ENCODE measurements at places on chromosomes 5 and 9. TPM values are rescaled to one million over a fixed set of nuclear protein-coding genes. Genes with fewer than 3 reads are reported as not detected.

- no peak for DNase-seq
These were observed 30.7 kb downstream of the MSX2 start for GRCh38 chr5:174755106-174755505.

DNA sequence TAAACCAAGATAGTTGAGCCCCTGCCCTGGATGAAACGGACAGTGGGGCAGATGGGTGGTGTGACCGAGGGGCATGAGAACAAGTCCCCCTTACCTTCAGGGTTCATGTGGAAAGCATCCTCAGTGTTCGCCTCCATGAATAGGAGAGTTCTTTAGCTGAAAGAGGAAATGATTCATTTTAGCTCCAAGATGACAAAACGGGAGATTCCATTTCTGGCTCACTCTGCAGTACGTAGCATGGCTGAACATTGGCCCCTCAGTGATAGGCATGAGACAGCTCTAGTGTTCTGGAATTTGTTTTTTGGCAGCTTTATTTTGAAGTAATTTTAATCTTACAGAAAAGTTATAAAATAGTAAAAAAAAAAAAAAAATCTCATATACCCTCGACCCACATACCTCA lies 70.2 kb upstream of the AGXT2 start:
- DNase-seq = no peak

DNA sequence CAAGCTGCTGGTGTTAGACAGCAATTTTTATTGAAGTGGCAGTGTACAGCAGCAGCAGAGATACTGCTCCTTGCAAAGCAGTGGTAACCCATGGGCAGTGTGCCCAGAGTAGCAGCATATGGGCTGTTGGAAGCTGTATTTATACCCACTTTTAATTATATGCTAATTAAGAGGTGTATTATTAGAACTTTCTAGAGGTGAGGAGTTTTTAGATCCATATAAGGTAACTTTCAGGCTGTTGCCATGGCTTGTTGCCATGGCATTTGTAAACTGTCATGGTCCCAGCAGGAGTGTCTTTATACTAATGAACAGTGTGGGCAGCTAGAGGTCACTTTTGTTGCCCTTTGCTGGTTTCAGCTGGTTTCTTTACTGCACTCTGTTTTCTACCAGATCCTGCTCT lies 3.7 kb upstream of the PJA2 start:
- DNase-seq = no peak

GRCh38 chr5:76439929-76440328 lies 36.8 kb downstream of the IQGAP2 start:
- no peak for DNase-seq

DNA sequence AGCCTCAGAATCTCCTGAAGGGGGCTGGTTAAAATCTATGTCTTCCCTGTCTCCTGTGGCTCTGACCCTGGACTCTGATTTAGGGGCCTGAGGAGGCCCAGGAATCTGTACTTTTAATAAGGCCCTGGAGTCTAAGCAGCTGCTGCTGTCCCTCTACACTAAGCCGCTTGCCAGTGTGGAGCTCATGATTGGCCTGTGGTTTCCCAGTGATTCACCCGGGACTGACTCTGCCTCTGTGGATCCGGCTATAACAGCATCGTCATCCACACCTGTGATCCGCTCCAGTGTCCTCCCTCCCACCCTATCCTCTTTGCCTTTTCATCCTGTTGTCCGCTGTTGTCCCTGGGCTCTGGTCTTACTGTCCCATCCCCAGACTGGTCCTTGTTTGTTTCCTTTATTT lies 3.7 kb downstream of the SLC31A2 start:
- no peak for DNase-seq

DNA sequence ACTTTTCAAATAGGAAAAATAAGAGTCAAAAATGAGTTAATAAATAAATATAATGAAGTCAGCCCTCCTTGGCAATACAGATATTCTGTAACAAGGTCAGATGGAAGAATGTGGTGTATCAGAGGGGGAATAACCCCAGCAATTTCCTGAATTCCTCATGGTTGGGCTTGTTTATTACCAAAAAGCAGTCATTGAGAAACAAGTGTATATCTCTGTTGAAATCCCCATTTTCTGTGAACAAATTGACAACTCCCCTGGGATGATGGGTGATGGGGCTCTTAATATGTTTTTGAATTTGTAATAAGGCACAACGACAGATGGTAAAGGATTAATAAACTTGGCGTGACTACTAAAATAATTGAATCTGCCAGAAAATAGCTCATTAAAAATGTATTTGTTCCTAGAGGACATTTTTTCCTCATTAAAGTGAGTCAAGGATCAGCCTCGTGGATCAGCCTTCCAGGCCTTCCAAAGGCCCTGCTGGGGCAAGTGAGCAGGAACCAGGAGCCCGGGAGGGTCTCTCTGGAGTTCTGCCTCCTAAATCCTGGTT lies 34.2 kb downstream of the THBS4 start:
- no peak for DNase-seq

DNA sequence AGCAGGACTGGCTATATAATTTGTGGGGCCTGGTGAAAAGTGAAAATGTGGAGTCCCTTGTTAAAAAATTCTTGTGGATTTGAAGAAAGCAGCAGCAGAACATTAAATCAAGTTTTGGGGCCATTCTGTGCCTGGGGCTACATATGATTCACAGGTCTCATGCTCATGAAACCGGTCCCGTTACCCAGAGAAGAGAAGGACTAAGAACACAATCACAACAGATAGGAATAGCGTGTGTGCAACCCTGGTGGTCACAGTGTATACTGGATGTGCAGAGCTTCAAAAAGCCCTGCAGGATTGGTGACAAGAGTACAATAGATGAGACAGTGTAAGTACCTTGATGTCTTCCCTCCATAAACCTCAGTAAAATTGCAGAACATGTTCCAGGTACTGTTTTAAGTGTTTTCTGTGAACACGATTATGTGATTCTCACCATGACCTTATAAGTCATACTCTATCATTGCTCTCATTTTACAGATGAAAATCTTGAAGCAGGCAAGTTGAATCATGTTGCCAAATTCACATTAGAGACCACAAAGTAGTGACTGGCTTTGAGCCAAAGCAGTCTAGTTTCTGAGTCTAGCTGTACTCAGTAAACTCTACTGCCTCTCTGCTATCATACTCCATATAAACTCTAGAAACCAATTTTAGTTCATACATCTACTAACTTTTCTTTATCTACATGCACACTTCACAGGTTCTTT lies 636.5 kb downstream of the TAF11L14 start:
- DNase-seq = no peak

- no peak for DNase-seq
These were observed 235.1 kb downstream of the GADD45G start for GRCh38 chr9:89839952-89840351.

DNA sequence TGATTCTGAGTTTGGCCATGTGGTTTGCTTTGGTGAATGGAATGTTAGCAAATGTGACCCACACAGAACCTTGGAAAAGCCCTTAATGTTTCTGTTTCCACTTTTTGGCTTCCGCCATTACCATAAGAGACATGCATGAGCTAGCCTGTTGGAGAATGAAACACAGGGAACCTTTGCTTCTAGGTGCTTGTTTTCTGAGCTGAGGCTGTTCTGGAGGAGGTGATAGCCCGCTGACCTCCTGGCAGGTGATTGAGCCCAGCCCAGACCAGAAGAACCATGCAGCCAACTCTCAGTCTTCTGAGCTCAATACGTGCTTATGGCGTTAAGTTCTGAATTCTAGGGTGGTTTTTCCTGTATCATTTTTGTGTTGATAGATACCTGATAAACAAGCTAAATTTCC lies 148.6 kb upstream of the KLF9 start:
- DNase-seq = no peak

DNA sequence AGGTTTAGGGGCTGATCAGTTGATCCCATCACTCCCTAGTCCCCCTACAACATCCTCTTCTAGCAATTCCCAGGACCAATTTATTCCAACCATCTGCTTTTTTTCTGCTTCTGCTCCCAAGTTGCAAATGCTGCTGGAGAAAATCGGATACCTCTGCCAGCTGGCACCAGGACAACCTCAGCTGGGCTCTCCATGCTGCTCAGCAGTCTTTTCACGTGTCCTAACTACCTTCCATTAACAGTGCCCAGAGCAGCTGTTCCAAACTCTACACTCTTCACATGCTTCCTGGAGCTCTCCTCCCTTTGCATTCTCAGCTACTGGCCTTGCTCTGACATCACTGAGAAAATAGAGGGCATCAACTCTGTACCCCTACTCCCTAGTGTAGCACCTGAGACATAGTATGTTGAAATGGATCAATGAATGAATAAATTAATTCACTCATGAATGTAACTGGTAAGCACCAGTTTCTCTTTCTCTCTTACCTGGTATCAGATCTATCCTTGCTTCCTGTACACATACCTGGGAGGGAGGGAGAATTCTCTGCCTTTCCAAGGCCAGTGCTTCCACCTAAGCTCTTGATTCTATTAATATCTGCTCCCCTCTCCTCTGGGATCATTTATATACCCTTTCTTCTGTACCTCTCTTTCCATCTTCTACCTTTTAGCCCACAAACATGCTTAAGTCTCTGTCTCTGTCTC lies 191.0 kb downstream of the RAB3C start:
- DNase-seq = peak; percentile 31

Gene SHLD3
- 4.7 TPM for total RNA-seq

DNA sequence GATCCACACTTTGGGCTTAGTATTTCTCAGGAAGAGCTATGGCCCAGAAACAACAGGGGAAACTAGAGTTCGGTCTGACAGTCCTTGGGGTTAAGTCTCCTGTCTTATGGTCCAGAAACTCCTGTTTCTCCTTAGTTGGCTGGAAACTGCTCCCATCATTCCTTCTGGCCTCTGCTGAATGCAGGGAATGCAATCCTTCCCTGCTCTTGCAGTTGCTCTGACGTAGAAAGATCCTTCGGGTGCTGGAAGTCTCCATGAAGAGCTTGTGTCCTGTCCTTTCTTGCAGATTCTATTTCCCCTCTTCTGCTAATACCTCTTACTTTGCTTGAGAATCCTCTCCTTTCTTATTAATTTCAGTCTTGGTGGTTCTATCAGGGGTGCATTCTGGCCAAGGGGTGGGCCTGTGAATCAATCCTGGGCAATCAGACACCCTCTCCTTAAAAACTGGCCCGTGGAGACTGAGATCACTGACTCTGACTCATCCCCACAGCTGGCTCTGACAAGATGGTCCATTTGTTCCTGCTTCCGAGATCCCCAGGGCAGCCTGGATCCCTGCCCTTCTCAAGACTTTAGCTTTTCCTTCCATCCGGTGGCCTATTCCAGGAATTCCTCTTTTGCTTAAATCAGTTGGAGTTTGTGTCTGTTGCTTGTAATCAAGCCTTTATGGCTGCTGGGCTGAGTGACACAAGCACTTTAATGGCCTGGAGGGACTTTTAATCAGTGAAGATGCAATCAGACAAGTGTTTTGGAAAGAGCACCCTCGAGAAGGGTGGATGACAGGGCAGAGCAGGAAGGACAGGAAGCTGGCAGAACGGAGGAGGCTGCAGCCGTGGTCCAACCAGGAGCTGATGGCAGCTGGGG lies 23.7 kb downstream of the PTGS1 start:
- DNase-seq = no peak

Gene FCN1
- total RNA-seq = not detected

DNA sequence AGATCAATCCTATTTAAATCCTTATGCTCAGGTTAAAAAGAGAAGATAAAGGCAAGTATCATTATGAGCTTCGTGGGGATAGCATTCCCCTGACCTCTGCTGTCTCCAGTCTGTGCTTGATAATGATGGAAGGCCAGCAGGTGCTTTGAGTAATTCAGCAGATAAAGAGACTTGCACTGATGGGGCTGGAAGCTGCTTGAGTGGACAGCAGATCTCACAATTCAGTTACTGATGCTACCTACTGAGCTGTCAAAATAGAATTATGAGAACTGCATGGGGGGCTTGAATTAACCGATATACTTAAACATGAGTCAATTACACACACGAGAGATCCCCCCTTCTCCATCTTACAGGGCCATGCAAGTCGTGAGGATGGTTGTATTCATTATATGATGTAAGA lies 107.7 kb upstream of the GPR151 start:
- DNase-seq = no peak

Gene MLANA
- not detected for total RNA-seq

DNA sequence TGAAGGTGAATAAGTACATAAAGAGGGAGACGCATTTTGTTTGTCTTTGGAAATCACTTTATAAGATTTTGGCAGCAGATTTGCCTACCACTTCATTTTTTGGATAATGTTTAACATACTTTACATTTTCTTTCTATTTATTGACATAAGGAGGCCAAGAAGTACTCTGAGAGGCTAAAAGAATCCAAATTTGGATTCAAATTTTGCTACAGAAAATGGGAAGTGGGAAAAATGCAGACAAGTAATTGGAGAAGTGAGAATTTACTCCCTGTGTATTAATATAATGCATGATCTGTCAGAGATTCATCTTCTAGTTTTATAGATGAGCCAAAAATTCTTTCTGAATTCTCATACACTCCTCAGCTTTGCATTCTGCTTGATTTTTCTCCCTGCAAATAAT lies 411.2 kb upstream of the CTNND2 start:
- DNase-seq = no peak

Gene C5orf58
- not detected for total RNA-seq

GRCh38 chr5:66881480-66882161 lies 285.4 kb downstream of the MAST4 start:
- DNase-seq = no peak

DNA sequence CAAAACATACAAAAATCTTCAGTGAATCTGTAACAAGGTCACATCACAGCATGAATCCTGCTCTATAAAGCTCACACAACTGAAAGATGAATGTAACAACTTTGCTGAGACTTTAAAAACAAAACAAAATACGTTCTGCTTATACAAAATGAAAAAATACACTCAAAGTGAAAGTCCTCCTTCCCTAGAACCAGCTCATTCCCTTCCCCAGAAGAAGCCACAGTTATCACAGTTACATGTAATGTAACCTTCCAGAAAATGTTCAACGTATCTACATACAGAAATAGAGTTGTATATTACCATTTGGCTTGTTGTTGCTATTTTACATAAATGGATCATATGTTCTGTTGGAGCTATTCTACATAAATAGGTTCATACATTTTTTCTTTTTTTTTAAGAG lies 2.6 kb downstream of the AUH start:
- no peak for DNase-seq

GRCh38 chr9:89984214-89984613 lies 379.4 kb downstream of the GADD45G start:
- DNase-seq = no peak

GRCh38 chr9:131270171-131271015 lies 5.9 kb downstream of the FAM78A start:
- peak; percentile 16 for DNase-seq

- DNase-seq = no peak
These were observed 377.6 kb downstream of the DNAH5 start for GRCh38 chr5:13566871-13567339.

DNA sequence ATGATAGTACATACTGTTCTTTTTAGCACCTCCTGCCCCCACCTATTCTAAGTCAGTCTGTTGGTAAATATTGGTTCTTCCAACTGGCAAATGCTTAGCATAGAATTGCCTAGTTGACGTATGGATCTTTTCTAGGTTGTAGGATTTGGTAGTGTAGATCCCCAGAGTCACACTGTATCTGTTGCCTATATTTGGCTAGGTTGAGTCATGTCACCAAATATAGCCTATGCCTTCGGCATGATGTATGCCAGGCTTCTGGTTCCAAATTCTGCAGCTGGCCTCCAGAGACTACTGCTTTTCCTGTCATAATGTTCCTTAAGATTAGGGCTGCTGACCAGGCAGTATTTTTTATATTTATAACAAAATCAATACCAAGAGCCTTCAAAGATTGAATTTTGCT lies 38.2 kb downstream of the CPEB4 start:
- no peak for DNase-seq

Gene SLC25A2
- total RNA-seq = 1.9 TPM
